NCI-H1417 (cell line): ENCODE measurements at places on chromosomes 12 and 14.

- no peak for DNase-seq
Observed at GRCh38 chr14:101776344-101776743, 14.8 kb downstream of the PPP2R5C start.

- DNase-seq, result no peak
Observed at GRCh38 chr12:13223941-13224340, 27.4 kb downstream of the EMP1 start.

- DNase-seq, result no peak
Observed at GRCh38 chr12:133203344-133204263, 22.3 kb downstream of the ZNF268 start.

- DNase-seq, result peak; percentile 85
Observed at GRCh38 chr12:23204933-23205778, 580.2 kb downstream of the ETNK1 start.

- DNase-seq, result peak; percentile 45
Observed at GRCh38 chr14:24334431-24335291, at the start of gene ADCY4. Gene ADCY4 (minus strand): TSS chr14:24335071. CDS start chr14:24334652, 419 bp downstream.

- no peak for DNase-seq
Observed at GRCh38 chr12:12508612-12509011, 54.1 kb downstream of the DUSP16 start.

GRCh38 chr12:19665121-19665900 lies 226.0 kb downstream of the AEBP2 start:
- no peak for DNase-seq

GRCh38 chr12:29563636-29564035 lies 66.2 kb upstream of the OVCH1 start:
- DNase-seq, result no peak

- DNase-seq, result no peak
Observed at GRCh38 chr14:91089958-91090535, 23.8 kb upstream of the DGLUCY start.

- no peak for DNase-seq
Observed at GRCh38 chr14:69263771-69264170, 3.8 kb downstream of the GALNT16 start.
